Esophagus squamous epithelium (tissue), 5 donors: ENCODE measurements at places on chromosomes 6 and 20. TPM values are rescaled to one million over a fixed set of nuclear protein-coding genes. Genes with fewer than 3 reads are reported as not detected.

The GPR6 gene
- not detected for total RNA-seq

The TRIM15 gene
- total RNA-seq: not detected

GRCh38 chr20:37353285-37353849, 7.4 kb downstream of the SRC start:
- DNase-seq: no peak

The VGLL2 gene
- not detected for total RNA-seq

The SLCO4A1 gene
- total RNA-seq: 22.1 TPM

The CCN6 gene
- not detected for total RNA-seq

The UNC93A gene
- total RNA-seq: 0.76 TPM
